ENCODE measurements at places on chromosomes 11 and 22. TPM values are rescaled to one million over a fixed set of nuclear protein-coding genes. Genes with fewer than 3 reads are reported as not detected.

DNA sequence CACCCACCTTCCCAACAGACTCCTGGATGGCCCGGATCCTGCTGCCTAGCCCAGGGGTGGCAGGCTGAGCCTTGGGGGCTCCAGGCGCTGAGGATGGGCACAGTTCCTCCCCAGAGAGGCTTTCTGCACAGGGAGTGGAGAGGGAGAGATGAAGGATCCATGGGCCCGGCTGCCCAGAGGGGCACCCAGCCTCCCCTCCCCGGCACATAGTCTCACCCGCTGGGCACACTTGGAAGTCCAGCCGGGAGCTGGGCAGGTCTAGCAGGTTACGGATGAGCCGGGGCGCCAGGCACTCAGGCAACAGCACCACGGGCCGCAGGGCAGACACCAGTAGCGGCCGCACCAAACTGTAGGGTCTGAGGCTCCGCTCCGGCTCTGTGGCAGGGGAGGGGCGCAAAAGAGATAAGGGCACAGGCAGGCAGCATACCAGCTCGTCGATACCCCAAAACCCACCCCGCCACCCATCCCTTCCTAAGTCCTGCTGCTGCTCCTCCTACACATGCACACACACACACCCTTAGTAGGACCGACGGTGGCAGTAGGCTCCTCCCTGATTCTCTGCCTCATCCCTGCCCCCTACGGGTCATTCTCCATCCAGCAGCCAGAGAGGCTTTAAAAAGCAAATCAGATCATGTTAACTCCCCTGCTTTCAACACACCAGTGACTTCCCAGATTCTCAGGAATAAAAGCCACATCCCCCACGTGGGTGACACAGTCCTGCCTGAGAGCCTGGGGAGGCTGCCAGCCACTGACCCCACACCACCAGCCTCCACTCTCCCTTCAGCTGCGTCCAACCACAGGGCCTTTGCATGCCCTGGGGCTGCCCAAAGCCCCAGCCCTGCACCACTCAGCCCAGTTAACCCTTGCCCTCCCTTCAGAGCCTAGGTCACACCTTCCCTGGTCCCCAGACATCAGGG lies 6.5 kb upstream of the MFNG start:
- no peak for DNase-seq

DNA sequence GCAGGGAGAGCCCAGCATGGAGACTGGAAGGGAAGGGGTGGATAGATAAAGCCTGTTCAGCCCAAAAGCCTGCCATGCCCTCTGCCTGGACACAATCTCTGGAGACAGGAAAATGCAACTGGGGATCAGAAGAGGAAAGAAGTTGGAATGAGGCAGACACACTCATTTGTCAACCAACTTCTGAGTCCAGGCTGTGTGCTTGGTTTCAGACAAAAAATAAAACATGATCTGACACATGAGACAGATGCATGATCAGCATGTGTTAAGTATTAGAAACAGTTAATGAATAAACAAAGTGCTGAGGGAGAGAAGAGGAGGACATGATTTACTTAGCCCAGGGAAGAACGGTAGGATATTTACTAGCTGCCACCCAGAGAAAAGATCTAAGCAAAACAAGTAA lies 839 bp downstream of the LRRN4CL start:
- no peak for DNase-seq

Gene FAT3
- polyA plus RNA-seq = not detected

DNA sequence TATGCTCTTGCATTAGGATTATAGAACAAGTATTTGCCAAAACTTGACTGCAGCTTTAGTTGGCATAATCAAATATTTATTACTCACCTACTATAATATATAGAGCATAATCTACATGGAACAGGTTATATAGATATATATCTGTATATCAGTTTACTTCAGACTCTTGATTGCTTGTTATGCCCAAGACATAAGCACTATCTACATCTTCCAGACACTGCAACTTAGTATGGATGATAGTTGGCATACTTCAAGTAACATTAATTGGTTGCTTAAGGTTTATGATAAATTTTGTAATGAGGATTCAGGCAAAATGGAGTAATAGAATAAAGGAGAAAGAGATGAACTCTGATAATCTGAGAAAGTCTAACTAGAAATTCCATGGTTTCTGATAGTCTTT lies 1.0 kb downstream of the CCDC15 start:
- no peak for DNase-seq

GRCh38 chr22:36247955-36248354 lies 5.0 kb upstream of the APOL1 start:
- no peak for DNase-seq

Gene DENND6B
- polyA plus RNA-seq = 0.56 TPM

GRCh38 chr22:26714971-26715370 lies 57.6 kb downstream of the MIAT start:
- no peak for DNase-seq

- no peak for DNase-seq
Measured at GRCh38 chr11:3837793-3838192, 3.0 kb downstream of the RHOG start.
